ENCODE measurements at places on chromosomes 5 and 9. TPM values are rescaled to one million over a fixed set of nuclear protein-coding genes. Genes with fewer than 3 reads are reported as not detected.

Gene FBP2
- total RNA-seq = not detected

Gene C9orf153
- total RNA-seq = 0.66 TPM

Gene TYRP1
- total RNA-seq = not detected

Gene FAM120AOS
- total RNA-seq = 45.6 TPM

- DNase-seq = no peak
- H3K27ac ChIP-seq = no peak overlapping the region
- H3K36me3 ChIP-seq = no peaks in the 10 kb centered on the region
- no peak overlapping the region for H3K4me3 ChIP-seq
- H3K27me3 ChIP-seq = no peaks in the 10 kb centered on the region
- H3K4me1 ChIP-seq = peaks cover 7% of the 10 kb centered on the region
Measured at GRCh38 chr9:20500101-20500500, 122.2 kb downstream of the MLLT3 start.

DNA sequence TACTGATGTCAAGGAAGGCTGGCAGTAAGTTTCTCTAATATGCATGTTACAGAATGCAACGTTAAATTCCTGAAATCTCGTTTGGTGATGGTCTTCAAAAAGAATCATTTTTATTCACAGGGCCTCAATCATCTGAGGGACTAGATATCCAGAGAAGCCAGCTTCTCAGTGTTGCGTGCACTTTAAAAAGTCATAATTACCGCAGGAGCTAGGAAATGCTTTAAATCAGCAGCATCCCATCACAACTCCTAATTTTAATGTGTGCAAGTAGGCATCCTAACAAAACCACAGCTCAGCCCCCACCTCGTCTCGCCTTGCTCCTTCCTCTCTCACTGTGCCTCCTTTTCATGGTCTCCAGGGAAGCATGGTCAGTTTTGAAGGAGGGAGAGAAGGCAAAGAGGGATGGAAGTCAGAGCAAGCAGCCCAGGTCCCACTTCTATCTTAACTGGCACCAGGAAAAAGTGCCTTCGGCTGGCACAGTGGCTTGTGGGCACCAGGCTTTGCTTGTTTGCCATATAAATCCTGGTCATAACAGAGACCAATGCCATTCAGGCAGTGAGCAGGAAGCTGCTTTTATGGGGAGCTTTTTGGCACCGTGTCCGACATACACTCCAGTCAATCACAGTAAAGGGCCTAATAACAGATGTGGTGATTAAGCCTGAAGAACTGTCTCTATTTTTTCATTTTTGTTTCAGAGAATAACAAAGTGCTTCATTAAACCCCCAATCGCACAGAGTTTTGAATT lies 21.4 kb downstream of the MEGF10 start:
- no peak overlapping the region for H3K4me3 ChIP-seq
- no peaks in the 10 kb centered on the region for H3K27me3 ChIP-seq
- H3K36me3 ChIP-seq = no peaks in the 10 kb centered on the region
- peaks cover 4% of the 10 kb centered on the region for H3K4me1 ChIP-seq
- no peak for DNase-seq

GRCh38 chr5:176388003-176388443 lies 375 bp downstream of the NOP16 start:
- H3K4me3 ChIP-seq = peak overlapping the region; percentile 79
- H3K27ac ChIP-seq = peak overlapping the region; percentile 95
- DNase-seq = no peak
- no peaks in the 10 kb centered on the region for H3K27me3 ChIP-seq

- no peaks in the 10 kb centered on the region for H3K36me3 ChIP-seq
- no peak for DNase-seq
- H3K27me3 ChIP-seq = no peaks in the 10 kb centered on the region
- no peaks in the 10 kb centered on the region for H3K4me1 ChIP-seq
- H3K27ac ChIP-seq = no peak overlapping the region
Measured at GRCh38 chr5:38790891-38791290, 54.9 kb upstream of the OSMR start.

- no peaks in the 10 kb centered on the region for H3K36me3 ChIP-seq
- no peak for DNase-seq
- H3K27ac ChIP-seq = no peak overlapping the region
- no peaks in the 10 kb centered on the region for H3K4me1 ChIP-seq
Measured at GRCh38 chr5:89060768-89061167, 177.8 kb upstream of the MEF2C start.

- peak; percentile 53 for DNase-seq
- peaks cover 7% of the 10 kb centered on the region for H3K4me1 ChIP-seq
- H3K27ac ChIP-seq = no peak within 1 kb of the TSS
- no peaks in the 10 kb centered on the region for H3K36me3 ChIP-seq
- H3K27me3 ChIP-seq = peaks cover 30% of the 10 kb centered on the region
- peak within 1 kb of the TSS; percentile 34 for H3K4me3 ChIP-seq
Measured at GRCh38 chr9:130444565-130445221, at the start of gene ASS1. ASS1 (plus strand) TSS chr9:130444961; CDS start chr9:130452229, 7,268 bp downstream.

DNA sequence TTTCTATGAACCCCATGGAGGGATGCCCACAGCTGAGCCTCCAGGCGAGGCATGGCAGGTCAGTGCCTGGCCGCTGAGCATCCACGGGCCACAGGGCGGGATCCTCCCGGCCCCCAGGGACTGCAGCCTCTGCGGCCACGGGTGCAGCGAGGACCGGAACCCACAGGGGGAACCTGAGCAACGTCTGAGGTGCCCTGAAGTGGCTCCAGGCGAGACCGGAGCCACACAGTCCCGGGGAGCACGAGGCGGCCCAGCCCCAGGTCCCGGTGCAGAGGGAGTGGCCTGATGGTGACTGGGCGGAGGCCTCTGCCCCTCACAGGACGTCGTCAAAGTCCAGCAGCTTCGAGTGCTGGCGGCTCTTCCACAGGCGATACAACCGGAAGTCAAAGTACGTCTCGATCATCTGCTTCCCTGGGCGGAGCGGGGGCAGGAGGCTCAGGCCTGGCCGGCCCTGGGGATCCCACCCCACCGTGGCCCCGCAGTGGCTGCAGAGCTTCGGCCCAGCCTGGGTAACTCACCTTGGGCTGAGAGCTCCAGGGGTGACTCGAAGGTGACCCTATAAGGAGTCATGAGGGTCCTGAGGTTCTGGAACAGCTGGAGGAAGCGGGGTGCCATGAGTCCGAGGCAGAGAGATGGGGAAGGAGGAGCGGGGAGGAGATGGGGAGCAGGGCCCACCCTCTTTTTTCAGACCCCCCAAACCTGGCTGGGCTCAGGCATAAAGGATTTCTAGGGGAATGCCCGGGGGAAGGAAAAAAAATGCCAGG lies 8.1 kb upstream of the ENTPD8 start:
- H3K27ac ChIP-seq = peak overlapping the region; percentile 34
- H3K36me3 ChIP-seq = peaks cover 4% of the 10 kb centered on the region
- H3K27me3 ChIP-seq = no peaks in the 10 kb centered on the region
- no peak overlapping the region for H3K4me3 ChIP-seq
- DNase-seq = no peak
- peaks cover 65% of the 10 kb centered on the region for H3K4me1 ChIP-seq

- no peak overlapping the region for H3K4me3 ChIP-seq
- no peak for DNase-seq
- H3K36me3 ChIP-seq = no peaks in the 10 kb centered on the region
- H3K4me1 ChIP-seq = no peaks in the 10 kb centered on the region
- H3K27me3 ChIP-seq = no peaks in the 10 kb centered on the region
Measured at GRCh38 chr5:41112486-41113455, 41.6 kb upstream of the MROH2B start.

Measured in CD4-positive, alpha-beta T cell (primary cell).